Mesenteric fat pad (tissue), 1 donor: ENCODE measurements at places on chromosomes 3 and 15. TPM values are rescaled to one million over a fixed set of nuclear protein-coding genes. Genes with fewer than 3 reads are reported as not detected.
A peak's percentile ranks its signal among the peaks of the same experiment; 100 is the strongest.

DNA sequence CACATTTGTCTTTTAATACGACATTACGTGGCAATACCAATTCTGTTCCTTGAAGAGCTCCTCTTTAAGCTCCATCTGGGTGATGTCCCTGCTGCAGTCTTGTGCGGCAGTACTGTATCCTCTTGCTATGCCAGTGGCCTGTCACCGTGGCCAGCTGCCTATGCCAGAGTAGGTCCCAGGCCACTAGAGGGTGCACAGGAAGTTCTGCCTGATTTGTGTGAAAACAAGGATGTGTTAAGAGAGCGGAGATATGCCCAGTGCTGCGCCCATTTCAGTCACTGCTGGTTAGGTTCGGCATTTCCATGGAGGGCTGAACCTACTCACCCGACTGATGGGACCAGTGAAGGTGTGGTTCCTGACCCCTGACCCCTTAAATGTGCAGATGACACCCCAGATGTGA, 25.2 kb downstream of the NIPA1 start:
- peak; percentile 87 for DNase-seq

The KLHL40 gene
- total RNA-seq: not detected

DNA sequence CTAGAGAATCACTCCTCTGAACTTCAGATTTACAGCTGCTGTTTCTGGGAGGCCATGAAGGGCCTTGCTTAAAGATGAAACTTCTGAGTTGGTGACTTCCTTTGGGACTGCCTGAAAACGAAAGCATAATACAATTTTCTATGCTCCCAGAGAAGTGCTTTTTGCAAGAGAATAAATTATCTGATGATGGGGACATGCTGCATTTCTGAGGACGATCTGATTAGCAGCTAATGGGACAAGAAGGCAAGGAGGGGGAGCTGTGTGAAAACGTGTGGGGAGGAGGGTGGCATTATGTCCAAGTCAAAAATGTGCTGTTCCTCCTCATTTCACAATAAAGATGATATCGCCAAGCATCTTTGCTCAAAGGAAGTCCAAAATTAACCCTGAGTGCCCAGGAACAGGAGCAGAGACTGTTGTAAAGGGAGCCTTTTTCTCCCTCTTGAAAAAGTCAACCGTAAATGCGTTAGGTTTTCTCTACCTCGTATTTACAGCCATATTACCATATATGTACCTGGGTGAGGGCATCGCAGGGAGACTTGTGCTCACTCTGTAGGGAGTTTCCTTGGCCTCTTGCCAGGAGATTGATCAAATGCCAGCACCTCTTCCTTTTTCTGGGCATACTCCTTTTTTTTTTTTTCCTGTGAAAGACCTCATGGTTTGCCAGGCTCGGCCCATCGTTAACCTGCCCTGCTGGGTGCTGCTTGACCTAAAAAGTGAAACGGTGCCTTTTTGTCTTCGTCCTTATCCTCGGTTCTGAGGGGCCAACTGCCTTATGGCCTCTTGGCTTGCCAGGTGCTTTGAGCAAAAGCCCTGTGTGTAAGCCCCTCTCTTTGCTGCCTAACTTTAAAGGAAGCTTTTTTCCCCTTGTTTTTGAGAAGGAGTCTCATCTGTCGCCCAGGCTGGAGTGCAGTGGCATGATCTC, 11.5 kb downstream of the ITPR1 start:
- no peak for DNase-seq

DNA sequence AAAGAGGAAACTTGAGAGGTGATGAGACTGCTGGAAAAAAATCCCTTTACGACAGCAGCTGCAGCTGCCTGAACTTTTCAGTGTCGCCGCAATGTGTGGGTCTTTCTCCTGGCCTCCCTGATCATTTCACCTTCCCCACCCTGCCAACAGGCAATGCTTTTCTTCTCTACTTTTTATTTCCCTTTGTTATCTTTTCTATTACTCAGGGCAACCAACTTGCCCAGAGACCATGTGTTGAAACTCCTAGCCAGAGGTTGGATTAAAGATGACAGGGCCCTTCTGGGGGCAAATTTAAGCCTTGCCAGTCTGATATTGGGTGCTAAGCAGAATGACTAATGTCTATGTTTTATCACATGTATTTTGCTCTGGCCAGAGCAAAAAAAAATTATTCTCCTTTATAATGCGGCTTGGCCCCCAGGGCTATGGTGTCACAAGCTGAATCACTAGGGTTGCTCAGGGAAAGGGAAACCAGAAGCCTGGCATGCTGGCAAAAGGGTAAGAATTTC, 51.5 kb upstream of the CFAP20DC start:
- DNase-seq: no peak

DNA sequence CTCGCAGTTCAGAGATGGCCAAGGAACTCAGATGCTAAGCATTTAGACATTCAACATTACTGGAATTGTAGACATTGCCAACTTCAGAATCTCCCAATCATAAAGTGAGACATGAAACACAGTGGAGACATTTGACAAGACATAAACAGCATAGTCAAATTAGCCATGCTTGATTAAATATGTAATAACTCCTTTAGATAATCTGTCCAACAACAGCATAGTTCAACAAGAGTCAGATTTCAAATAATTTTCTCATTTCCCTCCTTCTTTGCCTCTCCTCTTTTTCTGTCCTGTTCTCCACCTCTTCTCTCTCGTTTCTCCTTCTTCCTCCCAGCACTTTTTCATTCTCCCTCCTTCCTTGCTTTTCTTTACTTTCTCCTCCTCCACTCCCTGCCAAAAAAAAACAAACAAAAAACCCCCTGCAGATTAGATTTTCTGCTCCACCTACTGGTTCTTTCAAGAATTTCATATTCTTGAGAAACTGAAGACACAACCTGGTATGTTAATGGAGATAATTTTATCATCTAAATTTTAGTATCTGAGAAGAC, 20.2 kb downstream of the CPOX start:
- DNase-seq: no peak

- DNase-seq: no peak
These were observed 28.0 kb downstream of the TFG start for GRCh38 chr3:100737334-100737733.

DNA sequence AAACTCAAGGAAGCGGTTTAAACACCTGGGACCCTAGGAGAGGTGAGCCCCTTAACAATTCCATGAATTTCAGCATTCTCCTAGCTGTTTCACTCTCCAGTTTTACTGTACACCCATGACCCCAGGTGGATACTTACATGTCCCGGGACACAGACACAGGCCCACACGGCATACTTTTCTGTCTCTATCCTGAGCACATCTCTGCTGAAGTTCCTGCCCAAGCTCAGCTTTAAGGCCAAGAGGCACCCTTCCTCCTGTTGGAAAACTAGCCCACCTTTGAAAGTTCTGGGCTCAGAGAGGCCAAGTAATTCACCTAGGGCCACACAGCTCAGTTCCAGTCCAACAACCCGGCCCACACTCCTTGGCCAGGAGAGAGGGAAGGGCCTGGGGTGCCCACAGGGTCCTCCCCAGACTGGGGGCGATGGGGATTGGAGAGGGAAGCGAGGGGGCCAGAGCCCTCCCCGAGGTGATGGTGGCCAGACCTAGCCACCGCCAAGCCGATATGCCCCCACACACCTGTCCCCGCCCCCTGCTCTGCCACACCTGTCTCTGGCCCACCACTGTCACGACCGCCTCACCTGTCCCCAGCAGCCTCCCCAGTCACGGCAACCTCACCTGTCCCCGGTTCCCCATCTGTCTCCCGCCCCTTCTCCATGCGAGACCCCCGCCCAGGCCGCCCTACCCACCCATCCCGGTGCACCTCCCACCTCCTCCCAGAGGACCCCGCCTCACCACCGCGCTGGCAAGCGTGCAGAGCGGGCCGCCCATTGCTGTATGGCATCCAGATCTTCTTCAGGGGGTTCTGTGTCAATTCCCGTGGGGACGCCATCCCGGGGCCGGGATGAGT, 431 bp downstream of the PFKFB4 start:
- DNase-seq: no peak

The DNASE1L3 gene
- total RNA-seq: 5.1 TPM

DNA sequence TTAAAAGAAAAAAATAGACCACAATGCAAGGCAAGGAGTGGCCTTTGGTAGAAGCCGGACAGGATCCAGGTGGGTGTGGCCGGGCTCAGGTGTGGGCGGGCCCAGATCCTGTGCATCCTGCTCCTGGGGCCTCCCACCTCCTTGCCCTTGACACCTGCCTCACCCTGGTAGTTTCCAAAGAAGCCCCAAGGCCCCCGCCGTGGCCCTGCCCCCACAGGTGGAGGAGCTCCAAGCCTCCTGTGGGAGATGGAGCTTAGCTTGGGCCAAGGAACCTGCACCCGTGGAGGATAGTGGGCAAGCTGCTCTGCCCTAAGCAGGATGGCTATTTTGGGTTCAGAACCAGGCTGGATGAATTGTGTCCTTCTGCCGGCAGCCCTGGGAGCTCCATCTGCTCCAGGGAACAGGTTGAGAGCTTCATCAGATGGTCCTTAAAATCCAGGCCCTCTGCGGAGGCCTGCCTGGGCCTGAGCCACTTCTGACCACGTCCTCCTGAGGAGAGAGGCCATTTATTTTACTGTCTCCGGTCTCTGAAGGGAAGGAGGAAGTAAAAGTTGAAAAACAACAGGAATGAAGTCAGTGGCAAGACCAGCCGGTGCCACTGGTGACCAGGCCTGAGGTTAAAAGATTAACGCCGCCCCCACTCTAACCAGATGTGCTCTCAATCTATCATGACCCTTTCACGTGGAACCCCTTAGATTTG, 53.9 kb upstream of the KLF13 start:
- DNase-seq: peak; percentile 71

GRCh38 chr15:38531509-38531908, 33.1 kb downstream of the RASGRP1 start:
- no peak for DNase-seq

DNA sequence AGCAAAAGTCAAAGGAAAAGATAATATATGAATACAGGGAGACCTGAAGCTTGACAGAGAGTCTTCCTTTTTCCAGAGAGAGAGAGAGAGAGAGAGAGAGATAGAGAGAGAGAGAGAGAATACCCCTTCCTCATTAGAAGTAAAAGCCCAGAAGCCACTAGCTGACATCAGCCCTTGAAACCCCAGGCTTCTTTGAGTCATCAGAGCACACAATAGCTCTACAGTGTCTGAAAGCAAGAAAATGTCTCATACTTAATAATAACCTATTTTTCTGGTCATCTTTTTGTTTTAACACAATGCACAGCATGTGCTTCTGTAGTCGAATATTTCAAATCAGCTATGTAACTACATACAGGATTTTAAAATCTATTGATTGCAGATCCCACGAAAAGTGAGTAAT, 109.2 kb upstream of the NANOGP8 start:
- DNase-seq: no peak

GRCh38 chr3:126401611-126402160, 7.0 kb downstream of the CFAP100 start:
- DNase-seq: peak; percentile 72

The FRMD5 gene
- 0.13 TPM for total RNA-seq

The BLM gene
- 1.8 TPM for total RNA-seq

The PLA2G4D gene
- total RNA-seq: not detected

DNA sequence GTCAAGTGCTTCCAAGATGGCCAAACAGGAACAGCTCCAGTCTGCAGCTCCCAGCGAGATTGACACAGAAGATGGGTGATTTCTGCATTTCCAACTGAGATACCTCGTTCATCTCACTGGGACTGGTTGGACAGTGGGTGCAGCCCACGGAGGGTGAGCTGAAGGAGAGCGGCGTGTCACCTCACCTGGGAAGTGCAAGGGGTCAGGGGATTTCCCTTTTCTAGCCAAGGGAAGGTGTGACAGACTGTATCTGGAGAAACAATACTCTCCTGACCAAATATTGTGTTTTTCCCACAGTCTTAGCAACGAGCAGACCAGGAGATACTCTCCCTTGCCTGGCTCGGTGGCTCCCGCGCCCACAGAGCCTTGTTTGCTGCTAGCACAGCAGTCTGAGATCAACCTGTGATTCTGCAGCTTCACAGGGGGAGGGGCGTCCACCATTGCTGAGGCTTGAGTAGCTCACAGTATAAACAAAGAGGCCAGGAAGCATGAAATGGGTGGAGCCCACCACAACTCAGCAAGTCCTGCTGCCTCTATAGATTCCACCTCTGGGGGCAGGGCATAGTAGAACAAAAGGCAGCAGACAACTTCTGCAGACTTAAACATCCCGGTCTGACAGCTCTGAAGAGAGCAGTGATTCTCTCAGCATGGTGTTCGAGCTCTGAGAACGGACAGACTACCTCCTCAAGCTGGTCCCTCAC, 293.5 kb upstream of the SUCLG2 start:
- DNase-seq: no peak

The IL17RC gene
- 28.8 TPM for total RNA-seq

- no peak for DNase-seq
These were observed 46.8 kb downstream of the MYO5A start for GRCh38 chr15:52481915-52482314.
